ENCODE measurements at places on chromosomes 7 and 10.

DNA sequence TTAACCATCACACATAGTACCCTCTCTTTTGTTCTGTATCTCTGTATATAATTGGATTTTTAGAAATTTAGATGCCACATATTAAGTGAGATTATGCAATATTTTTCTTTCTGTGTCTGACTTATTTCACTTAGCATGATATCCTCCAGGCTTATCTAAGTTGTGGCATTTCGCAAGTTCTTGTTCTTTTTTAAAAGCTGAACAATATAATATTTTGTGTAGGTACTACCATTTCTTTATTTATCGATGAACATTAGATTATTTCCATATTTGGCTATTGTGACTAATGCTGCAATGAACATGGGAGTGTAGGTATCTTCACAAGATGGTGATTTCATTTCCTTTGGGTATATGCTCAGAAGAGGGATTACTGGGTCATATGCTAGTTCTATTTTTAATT lies 295.0 kb downstream of the SUGCT start:
- DNase-seq = no peak

DNA sequence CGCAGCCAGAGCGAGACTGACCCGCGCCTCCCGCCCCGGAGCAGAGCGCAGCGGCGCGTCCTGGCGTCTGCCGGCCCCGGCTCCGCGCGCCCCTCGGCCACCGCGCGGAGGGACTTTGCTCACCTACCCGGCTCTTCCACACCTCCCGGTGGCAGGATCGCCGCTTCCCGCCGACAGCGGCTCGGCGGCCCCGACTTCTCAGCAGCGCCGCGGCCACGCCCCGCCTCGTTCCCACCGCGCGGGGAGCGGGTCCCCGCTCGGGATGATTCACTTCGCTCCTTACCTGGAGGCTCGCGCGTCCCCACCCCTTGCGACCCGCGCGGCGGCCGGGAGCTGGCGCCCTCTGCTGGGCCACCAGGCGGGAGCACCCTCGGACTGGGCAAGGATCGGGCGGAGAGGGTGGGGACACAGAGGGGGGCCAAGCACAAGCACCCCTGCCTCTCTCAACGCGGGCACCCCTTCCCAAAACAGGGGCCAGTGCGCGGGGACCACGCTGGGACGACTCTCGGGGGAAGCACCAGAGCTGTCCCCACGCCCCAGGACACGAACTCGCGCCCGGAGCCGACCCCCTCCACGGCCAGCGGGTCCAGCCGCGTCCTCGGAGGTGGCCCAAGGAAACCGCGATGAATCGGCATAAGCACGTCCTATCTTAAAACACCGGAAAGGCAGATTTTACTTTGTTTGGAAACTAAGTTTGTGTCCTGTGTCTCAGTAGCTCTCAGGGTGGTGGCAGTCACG lies 101.0 kb upstream of the SVIL start:
- DNase-seq = no peak

GRCh38 chr7:45106-46090 lies 147.0 kb upstream of the FAM20C start:
- DNase-seq = no peak

DNA sequence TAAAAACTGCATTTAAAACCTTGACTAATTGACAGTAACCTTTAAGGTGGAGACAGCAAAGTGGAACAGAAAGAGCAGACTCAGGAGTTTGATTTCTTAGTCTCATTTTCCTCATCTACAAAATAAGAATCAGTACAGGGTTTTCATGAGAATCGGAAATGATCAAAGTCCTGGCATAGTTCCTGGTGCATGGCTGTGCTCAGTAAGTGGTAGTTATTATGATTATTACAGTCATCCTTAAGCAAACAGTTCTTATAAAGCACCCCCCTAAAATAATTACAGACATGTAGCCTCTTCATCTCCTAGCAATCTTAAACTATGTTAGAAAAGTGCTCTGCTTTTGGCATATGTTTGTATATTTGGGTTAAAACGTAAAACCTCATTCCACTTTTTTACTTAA lies 18.0 kb downstream of the NEBL start:
- DNase-seq = no peak

GRCh38 chr10:129844216-129844766 lies 119.8 kb downstream of the EBF3 start:
- no peak for DNase-seq

DNA sequence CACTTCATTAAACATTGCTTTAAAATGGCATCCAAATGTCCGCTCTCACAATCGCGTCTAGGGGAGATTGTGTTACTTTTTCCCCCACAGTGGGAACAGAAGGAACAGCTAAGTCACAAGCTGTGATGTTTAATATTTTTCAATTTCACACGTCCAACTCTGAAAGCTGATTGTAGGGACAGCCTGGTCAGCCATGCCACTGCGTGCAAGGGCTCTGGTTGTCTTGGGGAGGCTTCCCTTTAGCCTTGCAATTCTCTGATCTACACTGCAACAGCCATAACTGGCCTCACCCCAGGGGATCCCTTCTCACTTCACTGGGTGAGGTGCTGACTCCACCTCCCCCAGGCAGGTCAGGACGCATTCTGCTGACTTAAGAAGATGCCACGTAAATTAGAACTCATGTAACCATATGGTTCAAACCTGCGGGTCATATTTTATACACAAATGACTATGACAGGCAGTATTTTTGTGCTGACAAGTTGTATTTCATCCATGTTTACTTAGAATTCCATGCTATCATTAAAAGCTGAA lies 425.2 kb upstream of the NFE2L3 start:
- DNase-seq = no peak

DNA sequence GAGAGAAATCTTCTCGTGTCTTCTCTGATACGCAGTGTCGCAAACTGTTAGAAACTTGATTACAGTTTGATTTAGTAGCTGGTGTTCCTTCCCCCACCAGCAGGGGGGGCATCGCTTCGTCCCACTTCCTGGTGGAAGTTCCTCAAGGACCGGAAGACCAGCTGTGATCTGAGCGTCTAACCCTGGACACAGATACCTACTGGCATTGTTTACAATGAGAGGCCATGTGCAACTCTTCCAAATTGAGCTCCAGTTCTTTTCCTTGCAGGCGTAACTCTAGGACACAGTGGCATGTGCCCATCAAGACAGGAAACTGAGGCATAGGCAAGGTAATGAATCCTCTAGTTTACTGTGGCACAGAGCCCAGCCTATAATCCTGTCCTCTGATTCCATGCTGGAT lies 219.0 kb downstream of the CCDC3 start:
- no peak for DNase-seq

DNA sequence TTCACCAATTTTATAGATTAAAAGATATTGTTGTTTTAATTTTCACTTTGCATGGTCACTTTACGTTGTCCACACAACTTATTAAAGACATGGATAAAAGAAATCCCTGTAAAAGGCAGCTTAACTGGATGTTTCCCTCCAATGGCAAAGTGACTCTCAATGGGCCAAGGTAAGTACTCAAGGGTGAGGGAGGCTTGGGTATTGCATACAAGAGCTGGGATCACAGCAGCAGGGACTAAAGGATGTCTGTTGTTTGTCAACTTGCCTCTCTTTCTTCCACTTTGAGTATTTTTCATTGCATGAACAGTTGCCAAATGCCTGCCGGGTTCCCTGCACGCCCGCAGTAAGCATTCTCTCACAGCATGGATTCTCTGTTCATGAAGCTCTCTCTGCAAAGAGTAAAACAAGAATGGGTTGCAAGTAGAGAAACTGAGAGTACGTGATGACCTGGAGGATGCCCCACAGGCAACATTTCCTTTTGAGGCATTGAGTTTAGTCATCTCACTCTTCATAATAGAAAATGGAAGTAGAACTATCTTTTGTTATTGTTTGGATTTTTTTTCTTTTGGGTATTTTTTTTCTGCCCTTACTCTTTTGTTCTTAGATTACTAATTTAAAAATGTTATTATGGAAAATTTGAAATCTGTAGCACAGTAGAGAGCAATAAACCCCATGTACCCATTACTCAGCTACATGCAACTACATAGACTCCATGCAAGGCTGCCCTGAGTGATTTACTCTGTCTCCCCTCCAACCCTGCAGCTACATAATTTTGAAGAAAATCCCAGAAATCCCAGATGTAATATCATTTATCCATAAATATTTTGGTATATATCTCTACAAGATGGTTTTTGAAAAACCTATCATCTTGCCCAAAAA lies 26.3 kb downstream of the GPR141 start:
- DNase-seq = no peak

DNA sequence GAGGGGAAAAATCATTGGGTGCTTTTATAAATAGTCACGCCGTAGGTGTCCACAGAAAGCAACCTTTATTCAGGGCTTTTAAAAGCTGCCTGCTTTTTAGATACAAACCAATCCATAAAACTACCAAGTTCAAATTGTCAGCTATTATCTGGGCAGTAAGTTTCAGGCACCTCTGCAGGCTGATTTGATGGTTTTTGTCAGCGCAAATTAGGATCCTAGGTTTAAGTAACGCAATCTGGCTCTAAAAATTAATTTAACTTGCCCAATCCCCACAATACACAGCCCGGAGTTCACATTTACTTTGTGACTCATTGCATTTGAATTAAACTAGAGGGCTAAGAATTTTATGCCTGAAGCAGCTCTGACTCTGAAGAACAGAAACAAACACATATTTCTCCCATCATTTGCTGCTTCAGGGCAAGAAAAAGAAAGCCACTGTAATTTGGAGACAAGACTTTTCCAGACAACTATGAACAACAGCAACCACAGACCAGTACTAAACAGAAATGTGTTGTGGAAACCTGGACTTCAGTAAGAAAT lies 43.3 kb downstream of the NRP1 start:
- peak; percentile 91 for DNase-seq

- DNase-seq = no peak
These were observed 35.0 kb downstream of the SH3PXD2A start for GRCh38 chr10:103820101-103821062.

DNA sequence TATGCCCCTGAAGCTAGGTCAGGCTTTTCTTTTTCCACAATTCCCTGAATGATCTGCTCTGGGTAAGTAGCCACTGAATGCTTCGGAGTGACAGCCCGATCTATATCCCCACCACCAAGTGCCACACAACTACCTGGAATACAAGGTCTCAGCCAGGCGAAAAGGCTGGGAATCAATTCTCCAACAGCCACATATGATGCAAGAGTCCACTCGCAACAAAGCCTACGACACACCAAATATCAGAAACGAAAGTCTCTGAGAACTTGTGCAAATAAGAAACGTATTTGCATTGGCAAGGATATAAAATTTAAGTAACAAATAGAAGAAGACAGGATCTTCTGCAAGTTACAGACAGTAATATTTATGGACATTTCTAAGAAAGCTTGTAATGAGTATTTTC lies 5.7 kb downstream of the HIPK2 start:
- DNase-seq = no peak

- no peak for DNase-seq
These were observed 109.1 kb upstream of the FAM180A start for GRCh38 chr7:135857519-135858274.

DNA sequence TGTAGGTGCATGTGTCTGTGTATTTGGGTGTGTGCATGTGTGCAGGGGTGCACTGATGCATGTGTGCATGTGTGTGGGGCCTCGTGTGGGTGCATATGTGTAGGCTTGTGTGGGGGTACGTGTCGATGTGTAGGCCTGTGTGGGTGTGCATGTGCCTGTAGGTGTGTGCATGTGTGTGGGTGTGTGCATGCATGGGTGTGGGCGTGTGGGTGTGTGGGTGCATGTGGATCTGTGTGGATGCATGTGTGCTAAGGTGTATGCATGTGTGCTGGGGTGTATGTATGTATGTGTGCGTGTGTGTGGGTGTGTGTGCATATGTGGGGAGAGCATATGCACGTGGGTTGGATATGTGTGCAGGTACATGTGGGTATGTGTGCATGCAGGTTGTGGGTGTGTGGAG lies 73.2 kb downstream of the NKX6-2 start:
- DNase-seq = no peak

DNA sequence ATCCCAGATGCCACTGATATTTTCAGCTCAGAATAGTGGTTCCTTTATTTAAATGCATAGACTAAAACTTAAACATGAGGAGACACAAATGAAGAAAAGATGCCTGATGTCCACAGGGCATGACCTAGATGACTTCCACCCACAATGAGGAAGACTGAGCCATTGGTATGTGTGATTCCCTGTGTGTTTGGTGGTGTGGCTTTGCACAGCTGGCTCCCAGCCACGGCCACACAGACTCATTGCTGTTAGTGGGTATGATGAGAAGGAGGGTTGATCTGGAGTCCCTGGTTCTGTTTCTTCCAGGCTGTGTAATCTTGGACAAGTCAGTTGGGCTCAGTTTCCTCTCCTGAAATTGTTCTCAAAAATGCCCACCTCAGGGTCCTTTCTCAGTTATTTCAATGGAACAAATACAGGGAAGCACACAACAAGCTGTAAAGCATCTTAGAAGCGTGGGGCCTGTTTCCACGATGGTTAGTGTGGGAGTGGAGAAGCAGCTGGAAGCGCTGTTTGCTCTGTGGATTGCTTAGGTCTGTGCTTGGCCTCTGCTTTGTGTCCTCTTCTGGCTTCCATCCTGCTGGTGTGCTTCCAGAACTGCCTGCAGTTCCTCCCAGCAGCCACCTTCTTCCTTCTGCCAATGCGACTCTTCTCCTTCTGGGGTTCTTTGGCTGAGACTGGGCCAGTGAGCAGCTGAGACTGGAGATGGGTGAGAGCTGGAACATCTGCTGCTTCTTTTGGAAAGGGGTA lies 303.7 kb downstream of the BMPER start:
- DNase-seq = no peak

- DNase-seq = no peak
These were observed 1112.7 kb downstream of the TYW1 start for GRCh38 chr7:68109299-68109698.

DNA sequence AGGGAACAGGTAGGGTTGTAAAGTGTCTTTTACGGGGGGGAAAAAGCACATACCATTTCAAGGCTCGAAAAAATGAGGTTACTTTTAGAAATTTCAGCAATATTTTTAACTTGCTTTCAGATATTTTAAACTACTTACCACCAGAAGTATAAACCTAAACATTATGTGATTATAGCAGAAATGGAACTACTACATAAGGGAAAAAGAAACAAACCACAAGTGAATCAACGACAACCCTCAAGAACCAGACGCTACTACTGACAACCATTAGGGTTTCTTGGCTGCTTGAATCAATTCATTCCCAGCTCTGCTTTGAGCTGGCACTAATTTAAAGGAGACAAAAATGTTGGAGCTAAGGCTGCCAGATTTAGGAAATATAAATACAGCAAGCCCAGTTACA lies 80.1 kb downstream of the ZFAND4 start:
- DNase-seq = no peak

DNA sequence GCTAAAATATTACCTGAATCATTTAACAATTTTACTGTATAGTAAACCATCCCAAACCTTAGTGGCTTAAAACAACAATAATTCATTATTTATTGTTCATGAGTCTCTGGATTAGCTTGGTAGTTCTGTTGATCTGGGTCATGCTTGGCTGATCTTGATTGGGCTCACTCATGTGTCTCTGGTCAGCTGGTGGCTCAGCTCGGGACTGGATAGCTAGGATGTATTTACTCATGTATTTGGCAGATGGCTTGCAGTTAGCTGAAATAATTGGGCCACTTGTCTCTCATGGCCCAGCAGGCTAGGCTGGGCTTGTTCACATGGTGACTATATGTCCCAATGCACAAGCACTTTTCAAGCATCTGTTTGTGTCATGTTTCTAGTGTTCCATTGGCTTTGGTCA lies 262.8 kb downstream of the BBS9 start:
- no peak for DNase-seq

- no peak for DNase-seq
These were observed 66.2 kb downstream of the SDK1 start for GRCh38 chr7:3367261-3367660.
